ENCODE measurements at places on chromosomes 3 and 15.

DNA sequence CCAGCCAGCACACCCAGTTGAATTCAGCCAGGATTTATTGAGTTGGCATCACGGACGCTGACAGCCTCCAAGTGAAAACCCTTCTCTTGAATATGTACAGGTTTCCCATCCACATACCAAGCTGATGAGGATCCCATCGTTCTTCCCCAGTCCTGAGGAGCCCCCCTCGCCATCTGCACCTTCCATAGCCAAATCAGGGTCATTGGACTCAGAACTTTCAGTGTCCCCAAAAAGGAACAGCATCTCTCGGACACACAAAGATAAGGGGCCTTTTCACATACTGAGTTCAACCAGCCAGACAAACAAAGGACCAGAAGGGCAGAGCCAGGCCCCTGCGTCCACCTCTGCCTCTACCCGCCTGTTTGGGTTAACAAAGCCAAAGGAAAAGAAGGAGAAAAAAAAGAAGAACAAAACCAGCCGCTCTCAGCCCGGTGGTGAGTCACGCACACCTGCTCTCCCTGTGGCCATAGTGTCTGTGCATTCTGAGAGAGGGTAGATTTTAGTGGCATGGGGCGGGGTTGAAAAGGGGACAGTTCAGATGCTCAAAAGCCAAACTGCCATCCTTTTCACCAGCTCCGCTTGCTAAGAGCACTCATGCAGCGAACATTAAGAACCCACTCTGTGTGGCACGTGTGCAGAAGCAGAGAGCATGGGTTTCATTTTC, 51.2 kb downstream of the KLHL25 start:
- no peak for DNase-seq

DNA sequence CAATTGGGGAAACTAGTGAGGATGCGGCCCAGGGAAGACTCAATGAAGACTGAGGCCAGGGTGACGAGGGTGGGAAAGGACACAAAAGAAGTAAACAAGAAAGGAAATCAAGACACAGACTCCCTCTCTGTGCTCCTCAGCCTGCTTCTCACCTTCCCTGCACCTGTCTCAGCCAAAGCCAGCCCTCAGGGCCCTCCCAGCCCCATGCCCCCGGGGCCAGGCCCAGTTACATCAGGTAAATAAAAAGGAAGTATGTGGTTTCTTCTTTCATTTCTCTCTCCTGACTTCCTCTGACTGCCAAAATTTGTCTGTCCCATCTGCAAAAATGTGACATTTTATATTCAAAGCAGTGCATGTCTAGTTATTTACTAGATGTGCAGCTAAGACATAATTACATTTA, 328.0 kb downstream of the UACA start:
- DNase-seq = no peak

GRCh38 chr15:54082836-54083492, 104.7 kb downstream of the UNC13C start:
- DNase-seq = no peak

GRCh38 chr3:104960579-104960978, 406.1 kb upstream of the ALCAM start:
- DNase-seq = no peak

GRCh38 chr3:57768595-57768994, 12.5 kb downstream of the SLMAP start:
- DNase-seq = no peak

- DNase-seq = no peak
These were observed 41.3 kb upstream of the TRIM42 start for GRCh38 chr3:140636406-140637138.

DNA sequence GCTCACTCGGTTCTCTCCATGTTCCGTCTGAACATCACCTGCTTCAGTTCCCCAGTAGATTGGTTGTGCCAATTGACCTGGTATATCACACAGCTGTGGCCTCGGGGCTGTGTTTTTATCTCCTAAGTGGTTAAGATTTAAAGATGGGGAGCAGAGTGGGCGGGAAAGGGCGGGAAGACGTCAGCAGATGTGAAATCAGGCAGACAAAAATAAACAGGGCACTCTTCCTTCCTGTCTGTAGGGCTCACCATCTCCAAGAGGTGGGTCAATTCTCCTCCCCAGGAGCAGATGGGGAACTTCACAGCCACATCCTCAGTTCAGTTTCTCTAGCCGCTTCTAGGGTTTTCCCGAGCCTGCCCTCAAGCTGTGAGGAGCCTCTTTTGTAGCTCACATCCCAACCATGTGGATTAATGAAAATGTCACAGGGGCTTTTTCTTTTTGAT, 26.8 kb upstream of the LIMD1 start:
- DNase-seq = no peak

DNA sequence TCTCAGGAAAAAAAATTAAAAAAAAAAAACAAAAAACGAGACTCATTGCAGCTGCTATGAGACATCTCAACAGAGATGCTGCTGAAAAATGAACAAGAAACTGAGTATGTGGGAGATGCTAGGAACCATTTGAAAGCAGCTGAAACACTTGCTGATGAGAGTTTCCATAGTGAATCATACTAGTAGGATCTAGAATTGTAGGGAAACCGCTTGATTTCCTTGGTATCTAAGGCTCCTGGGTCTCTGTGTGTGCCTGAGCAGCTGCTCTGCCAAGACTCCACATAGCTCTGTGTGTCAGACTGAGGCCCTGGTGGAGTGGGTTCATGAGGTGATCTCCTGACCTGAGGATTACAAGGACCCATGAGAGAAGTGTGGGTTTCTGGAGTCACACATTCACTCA, 313.4 kb upstream of the NECTIN3 start:
- DNase-seq = no peak

DNA sequence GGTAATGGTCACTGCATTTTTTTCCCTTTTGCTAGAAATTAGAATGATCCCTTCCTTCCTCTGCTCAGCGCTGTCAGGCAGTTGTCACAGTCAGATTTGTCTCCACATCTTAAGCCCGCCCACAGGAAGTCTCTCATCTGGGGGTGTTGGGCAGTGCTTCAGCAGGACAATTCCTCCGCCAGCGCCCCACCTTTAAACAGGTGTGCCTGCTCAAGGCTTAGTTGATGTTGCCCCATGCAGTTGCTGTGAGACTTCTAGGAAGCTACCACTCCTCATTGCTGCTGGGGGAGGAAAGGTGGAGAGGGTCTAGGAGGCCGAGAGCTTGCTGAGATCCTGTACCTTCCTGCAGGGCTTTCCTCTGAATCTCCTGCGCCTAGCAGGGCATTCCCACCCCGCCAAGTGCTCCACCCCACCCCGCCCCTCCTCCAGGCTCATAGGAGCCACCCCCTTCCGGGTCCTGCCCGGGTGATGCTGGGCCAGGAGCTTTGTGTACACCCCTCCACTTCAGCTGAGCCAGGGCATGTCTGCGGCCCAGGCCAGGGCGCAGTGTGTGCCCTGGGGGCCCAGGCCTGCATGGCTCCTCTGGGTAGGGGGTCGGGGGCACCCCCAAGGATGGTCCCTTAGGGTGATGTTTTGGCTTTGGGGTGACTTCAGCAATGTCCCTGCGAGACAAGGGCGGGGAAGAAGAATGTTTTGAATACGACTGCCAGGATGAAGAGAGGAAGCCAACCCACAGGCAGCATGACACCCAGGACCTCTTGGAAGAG, 68.7 kb downstream of the TRAK1 start:
- no peak for DNase-seq

GRCh38 chr3:177051411-177051810, 145.9 kb downstream of the TBL1XR1 start:
- DNase-seq = no peak

GRCh38 chr15:99226802-99227201, 22.6 kb downstream of the TTC23 start:
- DNase-seq = no peak

DNA sequence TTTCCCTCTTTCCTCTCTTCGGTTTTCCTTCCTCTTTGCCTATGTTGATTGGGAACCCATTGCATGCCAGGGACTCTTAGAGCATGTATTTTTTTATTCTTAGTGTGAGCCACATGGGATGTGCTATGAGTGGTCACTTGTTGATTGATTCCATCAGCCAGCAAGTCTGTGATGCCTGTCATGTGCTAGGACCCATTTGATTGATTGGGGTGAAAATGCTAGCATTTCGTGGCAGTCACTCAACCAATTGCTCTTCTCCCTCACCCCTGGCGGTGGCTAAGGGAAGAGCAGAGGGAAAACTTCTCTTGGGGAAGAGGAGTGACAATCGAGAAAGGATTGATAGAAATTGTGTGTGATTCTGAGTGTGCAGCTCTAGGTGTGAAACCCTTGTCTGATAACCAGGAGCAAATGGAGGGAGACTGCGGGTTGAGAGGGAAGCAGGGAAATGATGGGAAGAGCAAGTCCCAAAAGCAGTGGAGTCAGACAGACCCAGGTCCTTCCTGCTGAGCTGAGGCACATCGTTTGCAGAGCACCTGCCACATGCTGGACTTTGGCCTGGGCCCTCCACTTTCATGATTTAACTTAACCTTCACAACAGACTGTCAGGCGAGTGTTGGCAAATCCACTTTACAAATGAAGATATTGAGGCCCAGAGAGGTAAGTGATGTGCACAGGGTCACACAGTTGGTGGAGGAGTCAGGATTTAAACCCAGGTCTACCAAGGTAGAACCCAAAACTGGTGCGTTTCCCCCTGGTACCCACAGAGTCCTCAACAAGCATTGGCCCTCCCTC, 40.0 kb downstream of the SLC6A11 start:
- no peak for DNase-seq

- DNase-seq = no peak
These were observed 8.6 kb upstream of the TNFAIP8L3 start for GRCh38 chr15:51103330-51103729.

DNA sequence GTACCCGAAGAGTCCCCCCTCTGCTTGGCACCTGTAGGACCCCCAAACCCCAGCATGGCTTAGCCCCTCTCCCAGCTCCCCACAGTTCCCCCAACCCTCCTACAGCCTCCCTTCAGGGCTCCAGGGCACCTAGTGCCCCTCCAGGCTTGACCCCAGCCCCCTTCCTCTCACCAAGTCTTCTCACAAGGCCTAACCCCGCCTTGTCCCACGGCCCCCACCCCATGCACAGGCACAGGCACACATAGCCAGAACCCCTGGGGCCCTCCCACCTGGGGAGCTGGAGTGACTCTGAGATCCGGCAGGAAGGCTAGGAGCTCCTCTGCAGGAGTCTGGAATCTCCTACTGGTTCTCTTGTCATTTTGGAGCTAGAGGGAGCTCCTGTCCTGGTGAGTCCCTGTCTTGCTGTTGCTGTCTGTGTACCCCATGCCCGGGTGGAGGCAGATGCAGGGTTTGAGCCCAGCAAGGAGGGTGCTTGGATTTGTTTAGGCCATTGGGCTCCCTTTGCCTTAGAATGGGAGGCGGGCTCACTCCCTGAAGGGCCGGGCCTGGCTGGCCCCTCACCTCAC, 39.6 kb downstream of the KLF13 start:
- no peak for DNase-seq

DNA sequence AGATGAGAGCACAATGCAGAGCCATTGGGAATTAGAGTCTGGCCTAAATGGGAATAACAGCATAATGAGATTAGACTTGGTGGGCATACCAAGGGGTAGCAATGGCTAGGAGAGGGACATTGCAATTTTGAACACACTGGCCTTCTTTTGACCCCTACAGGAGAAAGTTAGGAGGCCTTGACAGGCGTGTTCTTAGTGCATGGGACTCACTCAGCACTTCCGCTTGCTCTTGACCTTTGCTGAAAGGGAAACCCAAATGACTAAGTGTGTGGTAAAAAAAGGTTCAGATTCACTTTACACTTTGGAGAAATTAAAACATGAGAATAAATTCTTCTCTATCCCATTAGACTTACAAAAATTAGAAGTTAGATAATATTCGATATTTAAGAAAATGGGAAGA, 317.4 kb downstream of the DIPK2A start:
- DNase-seq = no peak

- no peak for DNase-seq
These were observed 81.0 kb upstream of the ROBO2 start for GRCh38 chr3:76958861-76959260.

DNA sequence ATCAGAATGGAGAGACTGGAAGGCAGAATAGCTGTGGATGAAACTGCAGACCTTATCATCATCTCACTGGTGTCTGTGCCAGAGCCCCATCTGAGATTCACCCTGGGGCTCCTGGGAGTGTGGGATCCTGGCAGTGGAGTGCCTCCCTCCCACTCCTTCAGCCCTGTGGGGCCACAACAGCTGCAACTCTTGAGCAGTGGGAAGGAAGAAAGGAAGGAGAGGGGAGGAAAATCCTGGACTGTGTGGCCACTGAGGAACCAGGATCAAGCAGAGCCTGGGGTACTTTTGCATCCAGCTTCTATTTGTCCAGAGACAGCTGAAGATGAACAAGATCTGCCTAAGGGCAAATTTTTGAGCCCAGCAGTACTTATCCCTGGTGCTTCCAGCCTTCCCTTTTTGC, 13.1 kb upstream of the ALDH1A2 start:
- no peak for DNase-seq

DNA sequence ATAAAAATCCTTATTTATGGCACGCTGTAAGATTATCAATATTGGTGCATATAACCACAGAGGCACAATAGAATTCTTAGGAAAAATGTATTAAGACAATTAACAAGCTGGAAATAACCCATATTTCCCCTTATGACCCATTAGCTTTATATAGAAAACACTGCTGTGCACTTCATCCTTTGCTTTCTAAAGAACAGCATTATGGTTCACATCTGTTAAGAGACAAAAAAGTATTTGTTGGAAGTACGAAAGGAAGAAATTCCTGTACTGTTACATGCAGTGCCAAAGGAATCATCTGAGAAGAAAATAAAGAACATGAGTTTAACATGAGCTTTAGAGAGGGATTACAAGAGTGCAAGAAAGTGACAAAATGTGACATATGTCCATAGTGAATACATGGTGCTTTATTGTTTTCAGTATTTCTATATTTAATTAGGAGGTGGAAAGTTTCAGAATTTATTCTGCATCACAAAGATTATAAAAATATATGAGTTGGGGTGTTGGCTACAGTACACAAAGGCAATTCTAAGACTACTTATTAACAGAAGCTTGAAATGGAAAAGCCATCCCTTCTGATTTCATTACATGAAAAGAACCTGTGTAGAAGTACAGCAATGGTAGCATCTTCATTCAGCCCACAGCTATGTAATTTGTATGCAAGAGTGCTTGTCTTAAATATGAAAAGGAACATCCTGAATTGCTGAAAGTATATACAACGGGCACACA, 6.8 kb downstream of the UBE3A start:
- DNase-seq = no peak

- DNase-seq = no peak
These were observed 164.3 kb downstream of the MCTP2 start for GRCh38 chr15:94395640-94396039.

DNA sequence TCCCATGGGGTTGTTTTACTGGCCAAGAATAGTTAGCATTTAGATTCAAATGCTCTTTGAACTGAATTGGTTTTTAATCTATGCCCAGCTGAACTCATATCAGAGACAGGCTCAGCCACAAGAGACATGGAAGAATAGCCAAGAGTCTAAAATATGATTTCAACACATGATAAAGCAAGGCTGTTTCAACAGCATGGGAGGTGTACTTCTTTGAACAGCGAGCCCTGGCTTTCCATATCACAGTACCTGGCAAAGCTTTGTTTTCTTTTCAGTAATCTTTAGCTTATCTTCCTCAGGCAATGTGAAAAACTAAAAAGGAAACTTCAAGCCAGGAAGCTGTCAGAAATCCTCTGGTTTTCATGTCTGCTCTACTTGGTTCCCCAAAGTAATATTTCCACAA, 413.6 kb upstream of the ADAMTS9 start:
- DNase-seq = no peak

GRCh38 chr3:77795013-77795412, 755.1 kb downstream of the ROBO2 start:
- no peak for DNase-seq

GRCh38 chr3:123728014-123728413, 143.2 kb upstream of the HACD2 start:
- DNase-seq = no peak

Data from T-helper 9 cell (primary cell).